Frontal cortex (tissue), 4 donors: ENCODE measurements at places on chromosomes 4 and X.

DNA sequence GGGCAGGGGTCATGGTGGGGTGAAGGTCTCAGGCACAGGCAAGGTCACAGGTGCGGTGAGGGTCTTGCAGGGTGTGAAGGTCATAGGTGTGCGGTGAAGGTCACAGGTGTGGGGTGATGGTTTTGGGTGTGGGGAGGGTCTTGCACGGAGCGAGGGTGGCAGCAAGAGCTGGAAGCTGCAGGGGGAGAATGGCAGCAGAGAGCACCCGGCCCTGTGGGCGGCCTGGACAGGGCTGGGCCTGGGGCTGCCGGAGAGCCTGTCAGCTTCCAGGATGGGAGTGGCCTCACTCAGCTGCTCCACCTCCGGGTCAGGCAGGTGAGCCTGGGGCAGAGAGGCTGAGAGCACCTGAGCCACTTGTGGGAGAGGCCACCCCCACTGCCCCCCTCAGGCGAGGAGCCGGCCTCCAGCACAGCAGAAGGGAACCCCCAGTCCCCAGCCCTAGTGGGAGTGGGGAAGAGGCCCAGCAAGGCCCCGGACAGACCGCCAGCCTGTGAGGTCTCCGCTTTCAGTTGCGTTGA, 1.5 kb downstream of the MSANTD1 start:
- no peak for DNase-seq

DNA sequence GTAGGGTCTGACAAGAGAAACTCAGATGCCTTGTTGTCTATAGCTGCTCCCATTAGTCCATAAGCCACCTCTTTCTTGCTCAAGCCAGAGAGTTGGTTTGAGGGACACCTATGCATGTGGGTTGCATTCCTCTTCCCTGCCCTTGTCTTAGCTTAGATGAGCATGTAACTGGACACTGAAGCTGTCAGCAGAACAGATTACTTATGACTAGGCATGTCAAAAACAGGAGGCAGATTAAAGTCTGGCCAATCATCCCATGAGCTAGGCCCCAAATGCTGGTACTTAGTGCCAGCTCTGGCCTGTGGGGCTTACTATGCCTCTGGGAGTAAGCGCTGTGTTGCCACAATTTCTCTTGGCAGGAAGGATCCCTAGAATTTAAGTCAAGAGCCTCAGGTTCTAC, 215.2 kb downstream of the AR start:
- DNase-seq: no peak

- no peak for DNase-seq
These were observed 83.6 kb upstream of the PGRMC2 start for GRCh38 chr4:128371001-128371777.

- DNase-seq: peak; percentile 49
These were observed 1.4 kb downstream of the SLC16A2 start for GRCh38 chrX:74422576-74423288.

GRCh38 chr4:89324671-89325070, 17.1 kb upstream of the GPRIN3 start:
- no peak for DNase-seq

DNA sequence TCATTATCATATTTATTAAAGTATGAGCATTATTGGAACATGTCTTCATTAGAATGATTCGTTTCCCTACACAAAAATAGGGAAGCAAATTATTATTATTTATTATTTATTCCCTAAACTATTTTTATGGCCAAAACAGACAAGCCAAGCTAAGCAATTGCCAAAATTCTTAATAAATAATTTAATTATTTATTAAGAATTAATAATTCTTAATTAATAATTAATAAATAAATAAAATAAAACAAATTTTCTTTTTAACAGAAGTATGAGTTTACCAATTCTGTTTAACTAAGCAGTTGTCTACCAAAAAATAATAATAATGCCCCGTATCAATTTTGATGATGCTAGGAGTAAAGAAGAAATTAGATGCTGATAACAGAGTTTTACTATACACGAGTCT, 1080.8 kb upstream of the AGA start:
- DNase-seq: no peak

DNA sequence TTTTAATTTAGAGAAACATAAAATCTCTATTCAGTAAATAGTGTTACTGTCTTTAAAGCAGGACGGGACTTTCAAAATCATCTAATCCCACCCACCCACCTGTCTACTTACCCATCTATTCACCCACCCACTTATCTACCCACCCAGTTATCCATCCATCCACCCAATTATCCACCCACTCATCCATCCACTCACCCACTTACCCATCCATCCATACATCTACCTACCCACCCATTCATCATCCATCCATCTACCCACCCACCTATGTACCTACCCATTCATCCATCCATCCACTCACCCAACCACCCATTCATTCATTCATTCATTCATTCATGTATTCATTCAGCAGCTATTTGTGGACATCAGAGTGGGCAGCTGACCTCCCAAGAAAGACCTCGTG, 30.6 kb downstream of the MAN2B2 start:
- no peak for DNase-seq

GRCh38 chrX:153638041-153638371, 9.0 kb upstream of the DUSP9 start:
- DNase-seq: no peak

DNA sequence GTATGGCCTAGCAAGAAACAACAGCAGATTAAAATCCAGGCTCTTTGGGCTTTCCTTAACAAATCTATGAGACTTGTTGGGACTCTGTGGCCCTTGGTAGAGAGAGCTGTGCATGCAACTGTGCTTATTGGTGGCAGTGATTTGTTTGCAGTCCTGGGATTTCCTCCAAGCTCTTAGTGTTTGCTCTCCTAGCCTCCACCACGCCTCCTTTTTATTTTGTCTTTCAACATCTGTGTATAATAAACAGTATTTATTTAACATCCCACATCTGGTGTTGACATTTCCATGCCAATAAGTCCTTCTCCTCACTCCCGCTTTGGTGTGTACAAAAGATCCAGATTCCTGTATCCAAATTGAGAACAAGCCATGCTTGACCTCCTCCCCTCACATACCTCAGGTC, 3.1 kb downstream of the TNMD start:
- no peak for DNase-seq

DNA sequence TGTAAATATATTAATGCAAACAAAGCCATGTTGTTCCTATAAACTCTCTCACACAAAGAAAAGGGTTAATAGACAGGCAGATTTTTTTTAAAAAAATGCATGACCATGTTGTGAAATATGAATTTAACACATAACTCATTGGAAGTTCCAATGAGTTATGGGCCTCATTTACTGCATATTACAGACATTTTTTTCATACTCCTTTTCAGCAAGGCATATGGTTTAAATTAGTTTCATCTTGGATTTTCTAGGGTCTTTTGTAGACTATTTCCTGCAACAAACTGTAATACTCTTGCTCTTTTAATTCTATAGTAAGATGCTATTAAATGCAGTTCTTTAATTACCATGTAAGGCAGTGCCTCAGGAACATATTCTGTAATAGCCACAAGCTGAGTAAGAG, 323.1 kb downstream of the GBA3 start:
- DNase-seq: no peak

- DNase-seq: no peak
These were observed 264.2 kb downstream of the INPP4B start for GRCh38 chr4:142581881-142582280.

DNA sequence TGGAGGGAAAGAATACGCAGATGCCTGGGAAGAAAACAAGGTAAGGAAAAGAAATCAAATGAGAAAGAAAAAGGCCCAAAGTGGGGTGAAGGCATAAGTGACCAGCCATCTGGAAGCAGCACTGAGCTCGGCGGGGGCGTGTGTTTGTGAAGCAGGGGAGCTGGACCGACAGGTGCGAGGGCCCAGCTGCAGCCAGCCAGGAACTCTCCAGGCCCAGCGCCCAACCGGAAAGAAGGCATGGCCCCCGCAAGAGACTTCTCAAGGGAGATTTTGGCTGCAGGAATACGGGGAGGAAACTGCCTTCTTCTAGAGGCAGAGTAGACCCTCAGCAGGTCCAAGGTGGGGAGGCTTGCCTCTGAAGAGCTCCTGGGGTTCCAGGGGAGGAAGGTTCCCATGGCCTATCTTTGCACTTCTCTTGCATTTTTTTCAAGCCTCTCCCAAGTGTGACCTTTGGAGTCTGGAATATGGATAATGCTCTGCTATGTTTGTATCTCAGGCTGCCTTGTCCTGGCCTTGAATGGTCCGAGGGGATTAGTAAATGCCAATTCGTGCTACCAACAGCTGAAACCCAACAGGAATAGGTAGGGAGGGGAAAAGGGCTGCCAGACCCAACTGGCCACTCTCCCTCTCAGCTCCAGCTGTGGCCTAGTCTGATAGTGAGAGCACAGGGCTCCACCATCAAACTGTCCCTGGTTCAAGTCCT, 10.8 kb upstream of the CITED1 start:
- no peak for DNase-seq

DNA sequence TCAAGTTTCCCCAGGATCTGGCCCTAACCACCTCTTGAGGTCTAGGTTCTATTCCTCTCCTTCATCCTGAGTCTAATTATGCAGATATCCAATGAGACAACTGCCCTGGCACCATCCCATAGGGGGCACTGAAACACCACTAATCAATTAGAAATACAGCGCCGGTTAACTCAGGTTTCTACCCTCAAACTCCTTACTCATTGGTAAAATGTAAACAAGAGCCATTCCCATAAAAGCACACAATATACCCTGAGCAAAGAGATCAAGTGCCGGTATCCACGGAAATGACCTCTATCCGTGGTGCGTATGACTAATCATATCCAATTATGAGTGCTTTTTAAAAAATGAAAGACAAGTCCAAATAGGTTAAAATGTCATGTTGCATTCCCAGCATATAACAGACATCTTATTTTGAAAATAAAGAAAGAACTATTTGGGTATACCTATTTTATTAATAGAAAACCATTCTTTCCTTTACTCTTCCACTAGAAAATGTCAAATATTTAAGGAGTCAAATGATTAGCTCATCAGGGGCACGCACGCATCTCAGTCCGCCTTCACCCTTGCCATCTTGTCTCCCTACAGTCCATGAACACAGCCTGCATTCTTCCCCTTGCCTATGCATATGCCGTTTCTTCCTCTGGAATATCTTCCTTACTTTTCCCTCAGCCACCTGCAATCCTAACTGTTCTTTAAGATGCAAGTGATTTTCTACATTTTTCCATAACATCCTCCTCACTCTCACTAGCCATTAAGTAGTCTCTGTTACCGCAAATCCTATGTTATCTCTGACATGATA, 141.1 kb downstream of the MAML3 start:
- peak; percentile 27 for DNase-seq

GRCh38 chr4:27327421-27328181, 467.0 kb downstream of the STIM2 start:
- no peak for DNase-seq

DNA sequence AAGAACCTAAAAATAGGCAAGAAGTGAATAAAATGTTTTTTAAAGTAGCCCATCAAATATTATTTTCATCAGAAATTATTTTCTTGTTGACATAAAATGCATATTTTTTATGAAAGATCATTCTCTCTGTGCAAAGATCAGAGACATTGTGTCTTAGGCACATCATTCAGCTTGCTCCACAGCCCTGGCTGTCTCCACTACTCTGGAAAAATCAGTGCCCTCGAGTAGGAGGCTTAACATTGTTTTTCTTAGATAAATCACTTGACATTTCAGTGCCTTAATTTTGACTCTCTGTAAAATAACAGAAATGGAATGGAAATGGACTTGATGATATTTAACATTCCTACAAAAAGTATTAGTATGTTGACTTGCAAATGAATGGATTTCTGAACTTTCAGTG, 77.9 kb downstream of the FAT4 start:
- DNase-seq: no peak

DNA sequence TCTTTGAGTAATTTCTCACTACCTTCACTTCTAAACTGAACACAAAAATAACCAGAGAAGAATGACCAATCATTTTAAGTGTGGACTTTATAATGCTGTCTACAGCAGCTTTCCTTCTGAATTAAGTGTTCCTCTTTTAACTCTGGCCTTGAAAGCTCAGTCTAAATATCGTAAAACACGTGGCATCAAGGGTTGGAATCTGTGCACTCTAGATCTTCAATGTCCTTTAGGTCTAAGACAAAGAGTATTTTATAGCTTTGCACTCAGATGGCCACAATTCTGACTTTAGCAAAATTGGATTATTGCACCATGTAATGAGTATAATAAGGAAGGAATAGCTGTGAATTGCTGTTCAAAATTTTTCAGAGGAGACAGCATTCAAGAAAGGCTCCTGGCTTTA, 197.1 kb upstream of the UGT8 start:
- DNase-seq: no peak

DNA sequence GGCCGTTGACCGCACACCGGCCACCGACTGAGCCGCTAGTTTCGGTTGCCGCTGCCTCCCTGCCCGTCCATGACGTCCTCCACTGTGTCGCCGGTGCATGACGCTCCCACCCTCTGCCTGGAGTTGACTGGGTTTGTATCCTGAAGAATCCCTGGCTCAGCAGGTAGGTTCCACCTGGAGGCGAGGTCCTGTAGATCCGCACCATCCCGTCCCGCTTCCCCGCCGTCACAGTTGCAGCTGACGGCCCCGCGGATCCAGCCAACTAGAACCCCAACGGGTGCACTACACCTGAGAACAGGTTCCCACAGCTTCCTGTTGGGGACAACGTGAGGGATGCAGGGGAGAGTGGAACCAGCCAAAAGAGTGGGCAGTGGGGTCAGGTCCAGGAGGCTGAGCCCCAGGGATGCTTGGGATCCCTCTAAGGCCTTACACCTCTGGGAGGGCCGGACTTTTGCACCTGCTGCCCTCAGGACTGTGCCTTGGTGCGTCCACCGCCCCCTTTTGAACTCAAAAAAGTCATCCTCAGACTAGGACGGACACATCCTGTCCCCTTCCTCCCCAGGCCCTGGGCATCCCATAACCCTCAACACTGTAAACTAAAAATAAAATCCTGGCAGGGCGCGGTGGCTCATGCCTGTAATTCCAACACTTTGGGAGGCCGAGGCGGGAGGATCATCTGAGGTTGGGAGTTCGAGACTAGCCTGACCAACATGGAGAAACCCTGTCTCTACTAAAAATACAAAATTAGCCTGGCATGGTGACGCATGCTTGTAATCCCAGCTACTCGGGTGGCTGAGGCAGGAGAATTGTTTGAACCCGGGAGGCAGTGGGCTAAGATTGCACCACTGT, 1.1 kb upstream of the SLBP start:
- DNase-seq: no peak

GRCh38 chr4:160877087-160877790, 1286.6 kb downstream of the FSTL5 start:
- DNase-seq: no peak

DNA sequence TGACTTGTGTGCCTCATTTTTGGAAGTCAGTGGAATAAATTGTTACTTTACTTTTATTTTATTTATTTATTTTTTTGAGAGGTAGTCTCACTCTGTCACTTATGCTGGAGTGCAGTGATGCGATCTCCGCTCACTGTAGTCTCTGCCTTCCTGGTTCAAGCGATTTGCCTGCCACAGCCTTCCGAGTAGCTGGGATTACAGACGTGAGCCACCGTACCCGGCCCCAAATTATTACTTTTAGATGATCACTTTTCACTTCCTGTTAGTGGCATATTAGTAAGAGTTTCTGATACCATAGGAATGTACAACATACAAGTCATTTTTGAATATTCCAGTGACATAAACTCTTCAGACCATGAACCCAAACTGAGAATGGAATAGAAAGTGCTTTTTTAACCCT, 611.0 kb upstream of the MAGEB2 start:
- DNase-seq: no peak

GRCh38 chr4:67576538-67576937, 18.0 kb downstream of the STAP1 start:
- no peak for DNase-seq
